ENCODE measurements at places on chromosomes 16 and 17. TPM values are rescaled to one million over a fixed set of nuclear protein-coding genes. Genes with fewer than 3 reads are reported as not detected.

Gene PVALEF
- total RNA-seq, result not detected

Gene RPRML
- 0.63 TPM for total RNA-seq

Gene KIF2B
- total RNA-seq, result not detected

Gene SCIMP
- not detected for total RNA-seq

Gene CENPV
- total RNA-seq, result 135 TPM

Gene MT1X
- 894 TPM for total RNA-seq

Gene C16orf89
- total RNA-seq, result not detected

Gene PLXDC1
- 0.12 TPM for total RNA-seq

Gene CA7
- total RNA-seq, result not detected

Gene CACNG1
- total RNA-seq, result not detected

Gene HCRT
- not detected for total RNA-seq

Gene ABCA3
- total RNA-seq, result 21.9 TPM

Gene MAF
- total RNA-seq, result 0.33 TPM

Gene EMC8
- total RNA-seq, result 72.1 TPM

Gene ADORA2B
- 14.4 TPM for total RNA-seq

Gene RNF43
- 0.23 TPM for total RNA-seq

Gene FGF11
- total RNA-seq, result 0.82 TPM

Gene ADAP2
- total RNA-seq, result 3.5 TPM

Gene HS3ST2
- total RNA-seq, result not detected

Gene TMC6
- 14.3 TPM for total RNA-seq

Gene CARD14
- 0.50 TPM for total RNA-seq

Gene KRTAP4-3
- total RNA-seq, result not detected

Gene PRSS8
- total RNA-seq, result 1.1 TPM

Gene CBLN1
- total RNA-seq, result not detected

Gene EPN3
- total RNA-seq, result 0.19 TPM

Gene TMEM186
- 12.4 TPM for total RNA-seq

Gene GRAP
- 0.43 TPM for total RNA-seq

Gene SCARF1
- total RNA-seq, result 0.23 TPM

Gene DOC2B
- total RNA-seq, result 1.7 TPM

Gene NOS2
- 0.19 TPM for total RNA-seq

Gene RHBDL1
- 0.59 TPM for total RNA-seq

Gene AOC2
- 2.7 TPM for total RNA-seq

Gene CMTM2
- not detected for total RNA-seq

Gene CCDC57
- total RNA-seq, result 34.3 TPM

Gene KRTAP9-4
- not detected for total RNA-seq

Gene KRTAP4-6
- not detected for total RNA-seq

Gene PMP22
- total RNA-seq, result 223 TPM

Gene GPR179
- total RNA-seq, result not detected

Gene STRADA
- 27.0 TPM for total RNA-seq

Gene DNAH17
- 0.98 TPM for total RNA-seq

Gene ZNF830
- total RNA-seq, result 14.8 TPM

Gene DOC2A
- 2.6 TPM for total RNA-seq

Gene KRTAP4-4
- not detected for total RNA-seq

Gene SCN4A
- 0.20 TPM for total RNA-seq

Gene SRP68
- total RNA-seq, result 78.7 TPM

Gene KRT12
- not detected for total RNA-seq

Gene PRSS27
- total RNA-seq, result 1.8 TPM

Gene SLC4A1
- not detected for total RNA-seq

Gene NEUROD2
- not detected for total RNA-seq

Gene ACSM3
- 4.3 TPM for total RNA-seq

Gene ZPBP2
- not detected for total RNA-seq

Gene CDK5R1
- total RNA-seq, result 5.8 TPM

Gene FOXN1
- total RNA-seq, result 0.06 TPM

Gene GGA3
- total RNA-seq, result 27.2 TPM

Gene KRT9
- total RNA-seq, result not detected

Gene CNGB1
- total RNA-seq, result 0.49 TPM

Gene VPS35
- total RNA-seq, result 79.3 TPM

Gene ABCC12
- total RNA-seq, result 0.05 TPM
